ENCODE measurements at places on chromosomes 1 and 21.

DNA sequence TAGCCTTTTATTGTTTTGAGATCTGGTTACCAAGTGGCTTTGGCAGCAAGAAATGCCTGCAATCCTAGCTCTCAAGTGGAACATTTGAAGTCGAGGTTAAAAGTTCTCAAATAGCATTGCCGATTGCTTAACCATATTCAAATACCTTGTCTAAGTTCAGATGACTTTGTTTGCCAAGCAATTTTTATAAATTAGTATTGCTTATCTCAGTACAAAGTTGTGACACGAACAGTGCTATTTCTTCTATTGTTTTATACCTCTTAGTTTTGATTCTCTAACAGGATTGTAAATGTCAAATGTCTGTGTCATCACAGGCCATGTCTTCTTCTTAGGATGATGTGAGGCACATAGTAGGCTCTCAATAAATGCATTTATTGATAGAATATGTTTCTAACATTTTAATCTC, 633.3 kb downstream of the PTPRC start:
- DNase-seq: no peak

GRCh38 chr1:1122981-1123480, 7.1 kb upstream of the C1orf159 start:
- no peak for DNase-seq

GRCh38 chr1:96222701-96223100, 498.9 kb upstream of the PTBP2 start:
- no peak for DNase-seq

DNA sequence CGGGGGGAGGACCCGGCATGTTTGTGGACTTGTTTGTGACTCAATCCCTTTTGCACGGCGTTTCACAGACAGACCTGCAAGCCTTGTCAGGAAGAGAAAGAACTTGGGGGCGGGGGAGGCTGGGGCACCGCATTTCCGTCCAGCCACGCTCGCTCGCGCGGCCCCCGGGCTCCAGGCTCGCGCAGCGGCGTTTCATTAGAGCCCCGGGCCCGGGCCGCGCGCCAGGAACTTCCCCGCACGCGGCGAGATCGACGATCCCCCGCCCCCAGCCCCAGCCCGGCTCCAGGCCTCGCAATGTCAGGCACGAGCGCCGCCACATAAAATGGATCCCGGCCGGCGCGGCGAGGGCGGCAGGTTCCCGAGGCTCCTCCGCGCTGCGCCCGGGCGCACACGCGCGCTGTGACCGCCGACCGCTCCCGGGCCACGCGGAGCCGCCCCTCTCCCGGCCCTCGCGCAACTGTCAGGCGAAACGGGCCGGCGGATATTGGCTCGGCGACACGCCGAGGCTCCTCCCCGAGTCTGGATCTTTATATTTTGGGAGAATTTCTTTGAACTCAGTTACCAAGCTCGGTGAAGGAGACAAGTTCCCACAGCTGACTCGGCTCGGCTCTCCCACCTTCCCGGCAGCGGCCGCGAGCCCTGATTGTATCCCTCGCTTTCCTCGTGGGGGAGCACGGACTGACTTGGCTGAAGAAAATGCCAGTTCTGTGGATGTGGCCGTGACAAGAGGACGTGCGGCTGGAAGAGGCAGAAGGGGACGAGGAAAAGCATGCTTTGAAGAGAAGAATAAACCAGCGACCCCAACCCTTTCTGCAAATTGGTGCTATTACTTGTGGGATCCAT, at the start of gene KIF26B:
Gene KIF26B, plus strand, starts transcription at position 557 of the 843 bp plus-strand sequence. CDS start 440 bp downstream, outside the sequence.
- DNase-seq: no peak

GRCh38 chr1:2540816-2541492, 10.9 kb upstream of the HES5 start:
- DNase-seq: no peak

GRCh38 chr1:119504831-119505230, 2.2 kb upstream of the HSD3B1 start:
- DNase-seq: no peak

DNA sequence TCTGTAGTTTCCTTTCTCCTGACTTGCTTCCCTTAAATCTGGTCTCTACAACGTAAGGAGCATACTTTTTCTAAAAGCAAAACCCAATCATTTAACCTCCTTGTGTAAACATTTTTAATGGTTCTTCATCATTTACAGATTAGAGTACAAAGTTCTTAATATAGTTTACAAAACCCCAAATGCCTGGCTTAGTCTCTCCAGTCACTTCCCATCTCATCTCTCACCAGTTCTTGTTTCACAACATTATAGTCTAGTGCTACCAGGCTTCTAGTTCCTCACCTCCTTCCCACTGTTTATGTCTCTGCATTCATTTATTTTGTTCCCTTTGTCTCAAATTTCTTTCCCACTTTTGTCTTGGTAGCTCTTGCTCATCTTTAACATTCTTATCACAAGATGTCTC, 168.4 kb downstream of the FASLG start:
- no peak for DNase-seq

GRCh38 chr1:231724041-231724440, 97.5 kb downstream of the DISC1 start:
- peak; percentile 67 for DNase-seq

DNA sequence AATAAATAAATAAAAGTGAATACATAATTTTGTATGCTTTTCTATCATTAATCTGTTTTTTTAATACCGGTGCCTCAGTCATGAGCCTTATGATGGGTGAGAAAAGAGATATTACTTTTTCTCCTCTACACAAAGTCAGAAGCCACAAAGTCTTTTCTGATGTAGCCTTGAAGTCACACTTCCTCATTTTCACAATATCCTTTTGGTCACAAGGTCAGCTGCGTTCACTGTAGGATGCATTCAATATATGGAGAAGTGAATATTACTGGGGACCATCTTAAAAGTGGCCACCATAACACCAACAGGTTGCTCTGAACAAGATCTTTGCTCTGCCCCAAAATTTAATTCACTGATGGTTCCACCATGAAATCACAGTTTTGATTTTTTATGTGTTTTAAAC, 83.3 kb upstream of the TNR start:
- DNase-seq: peak; percentile 46

DNA sequence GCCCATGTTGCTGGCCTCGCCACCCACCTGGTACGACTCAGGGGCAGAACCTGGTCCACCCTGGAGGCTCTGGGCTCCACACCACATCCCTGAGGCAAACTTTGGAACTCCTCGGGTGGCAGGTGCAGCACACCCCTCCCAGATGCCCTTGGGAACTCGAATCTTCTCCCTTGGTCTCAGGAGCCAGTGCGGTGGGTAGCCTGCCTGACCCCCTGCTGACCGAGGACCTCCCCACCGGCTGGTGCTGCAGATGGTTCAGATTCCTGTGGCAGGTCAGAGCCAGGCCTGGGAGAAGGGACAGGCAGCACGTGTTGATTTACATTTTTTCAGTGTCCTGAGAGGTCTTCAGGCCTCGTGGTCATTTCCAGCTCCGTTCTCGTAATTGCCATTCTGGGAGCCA, 6.3 kb upstream of the CFAP410 start:
- no peak for DNase-seq

- no peak for DNase-seq
Measured at GRCh38 chr1:218482683-218483082, 137.5 kb downstream of the TGFB2 start.

GRCh38 chr21:32537569-32537881, 47.8 kb downstream of the TCP10L start:
- no peak for DNase-seq

All from Karpas-422 (cell line).